ENCODE measurements at places on chromosomes 4 and X. TPM values are rescaled to one million over a fixed set of nuclear protein-coding genes. Genes with fewer than 3 reads are reported as not detected.

USP17L15 gene
- not detected for total RNA-seq

TXK gene
- total RNA-seq: 0.35 TPM

WAS gene
- 3.0 TPM for total RNA-seq

SLC10A6 gene
- 1.3 TPM for total RNA-seq

KLB gene
- 0.47 TPM for total RNA-seq

DAPP1 gene
- total RNA-seq: 1.3 TPM

DRP2 gene
- 0.04 TPM for total RNA-seq

UXT gene
- total RNA-seq: 158 TPM

Measured in right atrium auricular region (tissue), 2 donors.